T1000 (cell line): ENCODE measurements at places on chromosomes 3 and 15.

DNA sequence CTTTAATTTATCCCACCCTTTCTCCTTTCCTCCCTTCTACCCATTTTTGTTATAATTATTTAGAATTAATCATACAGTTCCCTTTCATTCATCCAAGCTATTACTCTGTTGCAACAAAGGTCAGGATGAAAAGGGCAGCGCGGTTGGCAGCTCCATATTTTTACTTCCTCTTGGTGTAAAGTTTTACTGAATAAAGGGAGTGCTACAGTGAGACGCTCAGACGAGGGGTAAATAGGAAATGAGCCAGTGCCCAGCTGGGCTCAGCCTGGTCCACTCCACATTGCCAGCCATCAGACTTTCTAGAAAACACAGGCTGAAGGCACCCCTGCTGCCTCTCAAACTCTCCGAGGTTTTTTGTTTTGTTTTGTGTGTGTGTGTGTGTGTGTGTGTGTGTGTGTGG, 21.9 kb upstream of the ZBTB38 start:
- DNase-seq: no peak

GRCh38 chr3:150296123-150296735, 111.9 kb upstream of the TSC22D2 start:
- DNase-seq: no peak

DNA sequence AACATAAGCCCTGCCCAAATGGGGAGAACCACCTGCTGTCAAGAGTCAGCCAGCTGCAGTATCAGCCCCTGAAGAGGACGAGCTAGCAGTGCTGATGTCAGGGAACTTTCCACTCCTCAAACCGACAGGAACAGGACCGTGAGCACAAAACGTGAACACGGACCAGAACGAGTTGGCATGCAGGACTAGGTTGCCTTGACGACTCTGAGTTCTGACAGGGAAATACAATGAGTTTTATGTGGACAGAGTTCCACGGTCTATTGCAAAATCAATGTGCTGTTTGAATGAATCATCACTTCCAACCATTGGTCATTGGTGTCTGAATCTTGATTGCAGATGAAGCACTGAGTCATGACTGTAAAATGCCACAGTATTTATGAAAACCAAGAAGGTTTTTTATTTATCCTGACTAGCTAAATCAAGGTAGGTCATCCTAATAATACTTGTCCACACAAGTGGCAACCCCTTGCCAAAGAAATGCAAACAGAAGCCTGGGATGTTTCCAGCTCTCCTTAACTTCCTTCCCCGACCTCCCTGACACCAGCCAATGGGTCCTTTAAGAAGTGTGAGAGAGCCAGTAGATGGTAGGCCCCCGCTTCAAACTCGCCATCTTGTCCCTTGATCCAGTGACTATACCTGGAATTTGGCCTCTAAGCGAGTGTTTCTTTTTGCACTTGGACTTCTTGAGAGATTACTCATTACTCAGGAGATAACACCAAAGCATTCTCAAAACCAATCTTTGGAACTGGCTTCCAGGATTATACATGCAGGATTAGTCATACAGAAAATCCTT, 119.6 kb downstream of the ASB7 start:
- peak; percentile 77 for DNase-seq

DNA sequence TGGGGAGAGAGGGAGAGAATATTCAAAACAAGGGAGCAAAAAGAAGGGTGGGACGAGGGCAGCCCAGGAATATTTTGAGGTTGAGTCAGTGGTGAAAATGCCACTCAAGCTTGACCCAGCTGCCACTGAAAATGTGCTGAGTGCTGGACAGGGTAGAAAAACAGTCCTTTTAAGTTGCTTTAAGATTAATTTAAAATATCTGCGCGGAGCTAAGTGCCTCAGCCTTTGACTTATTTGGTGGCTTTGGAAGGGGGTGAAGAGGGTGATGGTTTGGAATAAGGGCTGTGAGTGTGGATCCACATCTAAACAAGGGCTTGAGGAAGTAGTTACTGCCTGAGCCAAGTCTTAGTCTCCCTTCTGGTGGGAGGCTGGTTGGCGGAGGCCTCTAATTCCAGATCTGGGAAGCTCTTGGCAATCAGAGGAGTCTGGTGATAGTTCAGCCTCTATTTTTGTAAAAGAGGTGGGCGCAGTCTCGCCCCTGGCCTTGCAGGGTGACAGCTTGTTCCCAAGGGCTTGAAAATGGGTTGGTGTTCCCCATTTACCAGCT, 280.8 kb upstream of the ROPN1 start:
- no peak for DNase-seq

DNA sequence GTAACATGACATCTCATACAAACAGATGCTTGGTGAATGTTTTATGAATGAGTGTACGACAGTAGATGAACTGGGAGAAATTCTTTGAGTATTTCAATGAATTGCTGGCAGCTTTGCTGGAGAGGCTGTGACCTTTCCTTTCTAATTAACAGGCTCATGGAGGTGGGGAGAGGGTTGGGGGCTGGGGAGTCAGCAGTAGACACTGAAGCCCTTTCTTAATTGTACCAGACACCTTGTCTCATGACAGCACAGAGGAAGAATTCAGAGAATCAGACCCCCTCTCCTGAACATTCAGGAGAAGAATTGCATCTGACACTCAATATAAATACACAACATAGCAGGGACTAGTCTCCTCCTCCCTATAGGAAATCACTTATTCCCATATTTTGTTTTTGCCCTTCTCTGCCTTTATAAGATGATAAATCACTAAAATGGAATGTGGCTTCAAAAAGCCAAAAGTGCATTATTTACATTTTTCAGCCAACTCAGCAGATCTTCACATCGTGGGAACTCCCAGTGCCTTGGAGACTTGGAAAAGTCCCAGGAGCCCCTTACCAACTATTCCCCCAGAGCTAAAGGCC, 66.2 kb upstream of the TPM1 start:
- DNase-seq: no peak

- no peak for DNase-seq
Observed at GRCh38 chr3:52182196-52182595, 15.8 kb upstream of the ALAS1 start.

DNA sequence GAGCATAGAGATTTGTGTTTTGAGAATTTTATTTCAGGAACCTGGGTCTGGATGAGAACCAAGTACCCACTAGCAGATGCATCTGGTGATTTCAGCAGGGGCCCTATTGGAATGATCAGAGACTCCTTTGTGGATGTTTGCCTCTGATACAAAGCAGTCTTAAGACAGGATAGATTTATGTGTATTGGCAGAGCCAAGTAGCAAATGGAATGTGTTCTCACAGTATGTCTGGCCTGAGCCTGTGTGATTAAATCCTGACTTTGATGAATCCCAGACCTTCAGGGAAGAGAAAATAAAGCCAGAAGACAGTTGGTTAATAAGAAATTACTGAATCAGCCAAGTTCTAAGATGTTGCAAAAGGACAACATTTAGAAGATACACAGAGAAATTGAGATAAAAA, 755.5 kb upstream of the SEMA6D start:
- DNase-seq: no peak

- DNase-seq: no peak
Observed at GRCh38 chr3:105722943-105723556, 145.8 kb downstream of the CBLB start.

DNA sequence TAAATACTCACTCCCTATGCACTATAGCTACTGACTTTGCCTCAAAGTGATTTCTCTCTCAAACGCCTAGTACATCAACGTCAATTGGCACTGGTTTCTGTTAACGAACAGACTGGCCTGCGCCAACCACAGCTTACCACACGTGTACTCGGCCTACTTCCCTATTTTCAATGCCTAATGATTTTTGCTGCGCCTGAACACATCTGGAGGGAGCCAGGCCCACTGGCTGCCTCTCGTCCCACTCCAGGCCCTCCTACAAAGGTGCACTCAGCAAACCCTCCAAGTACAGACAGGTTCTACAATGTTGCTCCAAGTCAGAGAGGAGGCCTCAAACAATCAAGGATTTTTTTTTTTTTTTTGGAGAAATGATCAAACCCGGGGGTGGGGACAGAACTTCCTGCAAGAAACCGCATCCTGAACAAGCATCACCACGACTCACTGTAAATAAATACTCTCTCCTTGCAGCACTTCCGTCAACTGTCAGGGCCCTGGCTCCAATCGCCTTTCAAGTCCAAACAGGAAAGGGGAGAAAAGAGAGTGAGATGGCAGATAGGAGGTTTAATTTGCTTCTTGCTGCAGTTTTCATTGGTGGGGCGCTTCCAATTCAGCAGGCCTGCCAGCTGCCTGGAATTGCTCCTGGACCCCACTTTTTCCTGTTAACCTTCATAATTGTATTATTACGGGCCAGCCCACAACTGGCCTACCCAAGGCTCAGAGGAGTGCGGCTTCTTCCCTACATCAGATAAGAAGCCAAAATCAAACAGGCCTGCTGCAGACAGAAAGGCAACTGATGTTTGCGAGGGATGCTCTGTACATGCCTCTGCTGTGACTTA, 139.3 kb downstream of the FOXP1 start:
- DNase-seq: no peak

GRCh38 chr3:43542328-43543043, 79.3 kb downstream of the ANO10 start:
- DNase-seq: no peak

GRCh38 chr3:195735036-195735695, 14.4 kb downstream of the MUC20 start:
- DNase-seq: no peak

- no peak for DNase-seq
Observed at GRCh38 chr3:175620532-175620931, 761.4 kb downstream of the NAALADL2 start.

DNA sequence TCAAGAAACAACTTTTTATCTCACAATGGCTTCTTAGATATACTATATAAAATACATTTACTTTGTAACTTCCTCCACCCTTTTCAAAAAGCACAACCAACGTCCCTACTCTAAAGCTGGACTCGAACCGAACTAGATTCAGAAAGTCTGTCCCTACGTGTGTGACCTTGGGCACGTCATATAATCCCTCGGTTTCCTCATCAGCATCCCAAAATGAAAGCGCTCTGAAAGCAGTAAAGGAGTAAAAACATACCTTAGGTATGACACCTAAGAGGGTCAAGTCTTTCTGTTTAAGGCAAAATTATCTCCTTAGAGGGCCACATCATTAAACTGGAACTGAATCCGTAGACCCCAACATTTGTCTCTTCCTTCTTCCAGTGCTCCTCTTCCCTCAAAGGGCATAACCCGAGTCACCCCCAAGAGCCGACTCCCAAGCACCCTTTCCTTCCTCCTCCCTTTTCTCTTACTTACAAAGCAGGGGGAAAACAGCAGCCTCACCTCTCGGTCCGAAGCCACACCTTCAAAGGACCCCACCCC, 663 bp downstream of the PDCD10 start:
- no peak for DNase-seq

DNA sequence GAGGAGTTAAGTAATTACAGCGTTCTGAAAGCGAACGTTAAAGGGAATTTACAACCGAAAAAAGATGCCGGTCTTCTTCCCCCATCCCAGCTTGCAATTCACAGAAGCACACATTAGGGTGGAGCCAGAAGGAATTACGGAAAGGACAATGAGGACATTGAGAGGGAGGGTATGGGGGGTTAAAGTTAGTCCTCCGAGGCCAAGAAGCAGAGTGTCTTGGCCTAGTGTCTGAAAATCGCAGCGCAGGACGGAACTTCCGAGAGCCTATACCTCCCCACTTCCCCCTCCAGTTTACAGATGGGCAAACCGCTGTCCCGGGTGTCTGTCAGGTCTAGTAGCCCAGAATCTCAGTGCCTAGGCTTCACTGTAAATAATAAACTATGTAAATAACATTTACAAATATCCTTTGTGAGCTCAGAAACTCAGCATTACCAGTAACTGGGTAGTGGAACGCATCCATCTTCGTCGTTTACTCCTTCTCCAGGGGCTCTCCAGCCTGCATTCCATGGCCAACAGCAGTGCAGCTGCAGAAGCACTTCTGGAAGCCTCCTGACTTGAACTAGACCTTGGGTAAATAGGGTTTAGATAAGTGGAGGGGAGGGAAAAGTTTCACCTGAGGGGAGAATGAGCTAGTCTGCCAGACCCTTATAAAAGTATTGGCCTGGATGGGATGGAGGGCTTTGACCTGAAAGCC, 922 bp downstream of the ADPRH start:
- DNase-seq: no peak

GRCh38 chr3:196837819-196838420, 29.8 kb upstream of the SENP5 start:
- DNase-seq: no peak

DNA sequence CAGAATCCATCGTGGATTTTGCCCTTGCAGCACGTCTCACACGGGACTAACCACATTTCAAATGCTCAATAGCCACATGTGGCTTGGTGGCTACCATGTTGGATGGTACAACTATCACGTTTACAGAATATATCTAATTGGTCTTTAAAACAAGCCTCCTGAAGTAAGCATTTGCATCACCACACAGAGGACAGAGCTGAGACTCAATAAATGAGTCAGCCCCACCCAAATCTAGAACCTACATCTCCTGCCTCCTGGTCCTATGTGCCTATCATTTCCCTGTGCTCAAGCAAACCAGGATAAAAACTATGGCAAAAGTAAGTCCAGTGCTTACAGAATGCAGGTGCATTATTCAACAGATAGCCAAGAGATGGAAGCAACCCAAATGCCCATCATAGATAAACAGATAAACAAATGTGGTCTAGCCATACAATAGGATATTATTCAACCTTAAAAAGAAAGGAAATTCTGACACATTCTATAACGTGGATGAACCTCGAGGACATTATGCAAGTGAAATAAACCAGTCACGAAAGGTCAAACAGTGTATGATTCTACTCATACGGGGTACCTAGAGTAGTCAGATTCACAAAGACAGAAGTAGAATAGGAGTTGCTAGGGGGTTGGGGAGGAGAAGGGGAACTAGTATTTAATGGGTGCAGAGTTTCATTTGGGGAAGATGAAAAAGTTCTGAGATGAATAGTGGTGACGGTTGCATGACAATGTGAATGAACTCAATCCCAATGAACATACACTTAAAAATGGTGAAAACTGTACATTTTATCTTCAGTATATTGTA, 43.9 kb downstream of the SRGAP3 start:
- no peak for DNase-seq

GRCh38 chr3:56042326-56042951, 425.8 kb downstream of the ERC2 start:
- no peak for DNase-seq

- DNase-seq: no peak
Observed at GRCh38 chr3:48614044-48614443, 4.6 kb upstream of the UQCRC1 start.

GRCh38 chr3:45139372-45140140, 6.6 kb downstream of the CDCP1 start:
- DNase-seq: no peak
